ENCODE measurements at places on chromosomes 4 and X.
A peak's percentile ranks its signal among the peaks of the same experiment; 100 is the strongest.

DNA sequence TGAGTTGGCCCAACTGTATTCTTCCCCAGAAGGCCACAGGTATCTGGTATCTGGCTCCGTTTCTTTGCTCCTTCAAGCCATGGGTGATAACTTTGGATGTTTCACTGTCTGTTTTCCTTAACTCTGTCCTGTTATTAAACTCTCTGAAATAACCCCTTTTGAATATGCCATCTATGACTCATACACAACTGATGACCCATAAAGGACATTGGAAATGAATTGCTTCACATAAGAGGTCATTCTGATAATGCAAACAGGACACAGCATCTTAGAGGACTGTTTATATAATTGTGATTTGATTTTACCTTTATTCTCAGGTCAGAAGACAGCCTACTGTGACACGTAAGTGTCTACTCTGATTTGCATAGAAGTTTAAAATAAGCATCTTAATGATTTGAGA, 227.7 kb downstream of the VEGFC start:
- no peak for DNase-seq

DNA sequence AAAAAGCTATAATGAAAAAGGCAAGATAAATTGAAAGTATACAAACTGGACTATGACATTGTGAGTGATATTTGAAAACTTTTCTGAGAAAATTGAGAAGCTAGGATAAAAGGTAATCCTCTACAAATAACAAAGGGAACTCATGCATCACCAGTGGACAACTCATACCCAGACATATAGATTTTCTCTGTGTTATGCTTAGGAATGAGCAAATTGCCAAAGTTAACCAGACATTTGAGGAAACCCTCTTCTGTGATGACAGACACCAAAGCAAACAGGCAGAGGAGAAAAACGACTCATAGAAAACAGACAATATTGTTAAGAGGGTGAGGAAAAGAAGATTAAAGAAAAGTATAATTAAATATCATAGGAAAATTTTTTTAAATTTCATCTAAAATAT, 186.5 kb downstream of the MAB21L2 start:
- DNase-seq, result no peak

GRCh38 chrX:39022106-39022505, 220.8 kb downstream of the MID1IP1 start:
- no peak for DNase-seq

DNA sequence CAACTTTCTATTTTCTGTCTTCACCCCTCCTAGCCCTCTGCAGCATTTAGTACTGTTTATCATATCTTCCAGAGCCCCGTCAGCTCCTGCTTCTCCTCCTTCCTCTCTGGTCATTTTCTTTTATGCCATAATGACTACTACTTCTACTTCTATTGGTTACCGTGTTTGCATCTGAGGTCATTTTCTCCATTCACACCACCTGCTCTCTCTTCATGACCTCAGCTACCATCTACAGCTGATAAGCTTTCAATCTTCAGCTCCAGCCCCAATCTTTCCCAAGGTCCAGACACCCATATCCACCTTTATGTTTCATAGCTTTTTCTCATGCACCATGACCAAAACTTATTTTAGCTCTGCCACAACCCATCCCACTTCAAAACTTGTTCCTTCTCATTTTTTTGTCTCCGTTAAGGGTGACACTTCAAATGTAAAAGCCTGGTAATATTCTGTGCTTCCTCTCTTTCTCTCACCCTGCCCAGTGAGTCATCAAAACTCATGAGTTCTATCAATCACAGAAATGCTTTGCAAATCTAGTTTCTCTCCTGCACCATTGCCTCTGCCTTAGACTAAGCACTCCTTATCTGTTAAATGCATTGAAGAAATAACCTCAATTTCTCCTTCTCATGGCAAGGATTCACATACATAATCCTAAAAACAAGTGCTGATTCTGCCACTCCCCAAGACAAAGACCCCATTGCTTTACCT, 71.3 kb upstream of the IQCM start:
- no peak for DNase-seq

DNA sequence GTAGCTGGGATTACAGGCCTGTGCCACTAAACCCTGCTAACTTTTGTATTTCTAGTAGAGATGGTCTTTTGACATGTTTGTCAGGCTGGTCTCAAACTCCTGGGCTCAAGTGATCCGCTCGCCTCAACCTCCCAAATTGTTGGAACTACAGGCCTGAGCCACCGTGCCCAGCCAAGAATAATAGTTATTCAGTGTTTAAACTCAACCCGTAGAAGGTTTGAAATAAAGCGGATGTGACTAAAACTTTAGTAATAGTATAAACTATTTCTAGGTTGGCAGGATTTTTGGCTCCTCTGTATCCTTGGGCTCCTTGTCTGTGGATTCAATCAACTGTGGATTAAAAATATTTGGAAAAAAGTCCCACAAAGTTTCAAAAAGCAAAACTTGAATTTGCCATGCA, 37.8 kb downstream of the PCDH10 start:
- no peak for DNase-seq

DNA sequence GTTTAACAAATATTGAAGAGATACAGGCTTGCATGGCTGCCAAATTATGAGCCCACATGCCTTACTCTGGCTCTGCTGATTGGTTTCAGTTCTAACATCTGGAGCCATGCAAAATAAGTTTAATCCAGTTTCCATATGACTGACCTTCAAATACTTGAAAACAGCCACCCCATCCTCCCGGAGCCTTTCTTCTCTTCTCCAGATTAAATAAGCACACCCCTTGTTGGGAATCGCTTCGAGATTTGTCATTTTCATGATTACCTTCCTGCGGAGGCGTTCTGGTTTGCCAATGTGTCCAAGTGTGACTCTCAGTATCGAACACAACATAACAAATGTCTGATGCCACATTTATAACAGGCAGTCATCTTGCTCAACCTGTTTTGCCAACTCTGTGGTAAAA, 101.6 kb upstream of the JADE1 start:
- DNase-seq, result no peak

DNA sequence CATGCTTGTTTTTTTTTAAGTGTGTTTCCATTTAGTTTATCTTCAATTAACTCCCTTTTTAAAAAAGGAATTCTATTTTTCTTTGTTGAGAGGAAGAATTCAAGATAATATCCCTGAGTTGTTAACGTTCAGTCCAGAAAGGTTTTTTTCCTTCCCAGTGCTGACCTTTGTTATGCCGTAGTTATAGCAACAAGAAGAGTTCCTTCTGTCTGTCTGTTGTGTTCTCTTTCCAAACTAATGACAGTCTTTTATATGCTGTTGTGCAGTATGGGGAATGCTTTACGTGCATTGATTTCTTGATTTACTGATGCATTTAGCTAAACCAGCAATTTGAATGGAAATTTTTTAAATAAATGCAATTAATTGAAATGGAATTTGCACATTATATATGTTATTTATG, 6.6 kb upstream of the CXXC4 start:
- no peak for DNase-seq

DNA sequence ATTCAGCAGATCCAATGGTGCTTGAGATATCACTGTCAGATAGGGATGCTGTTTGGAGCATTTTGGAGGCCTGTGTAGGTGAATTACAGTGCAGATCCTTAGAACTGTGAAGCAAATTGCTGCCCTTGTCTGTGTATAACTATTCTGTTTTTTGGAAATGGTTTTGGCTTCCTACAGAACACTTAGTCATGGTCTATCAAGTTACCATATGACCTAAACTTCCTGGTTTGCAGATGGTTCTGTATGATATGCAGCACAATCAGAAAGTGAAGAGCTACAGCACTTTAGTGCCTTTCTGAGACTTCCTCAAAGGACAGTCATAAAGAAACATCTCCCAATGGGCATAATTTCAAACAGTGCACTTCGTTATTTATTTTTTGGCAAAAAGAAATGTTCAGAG, 688.6 kb downstream of the SH3BGRL start:
- DNase-seq, result no peak

- peak; percentile 98 for DNase-seq
Observed at GRCh38 chrX:1391707-1392375, at the start of gene SLC25A6. TSS of gene SLC25A6 (minus strand) at chrX:1392113. CDS start at chrX:1392009, 104 bp downstream.

- DNase-seq, result no peak
Observed at GRCh38 chrX:54288277-54288676, 69.6 kb downstream of the WNK3 start.

- DNase-seq, result no peak
Observed at GRCh38 chrX:18010253-18010652, 149.2 kb upstream of the RAI2 start.

GRCh38 chr4:43932448-43932847, 516.2 kb downstream of the KCTD8 start:
- no peak for DNase-seq

- DNase-seq, result no peak
Observed at GRCh38 chr4:151743128-151743854, 17.5 kb downstream of the GATB start.

GRCh38 chr4:86847571-86847970, 1.6 kb downstream of the SLC10A6 start:
- no peak for DNase-seq

GRCh38 chrX:5122181-5122678, 1106.4 kb downstream of the NLGN4X start:
- DNase-seq, result no peak

GRCh38 chrX:116009346-116009745, 161.2 kb upstream of the AGTR2 start:
- no peak for DNase-seq

DNA sequence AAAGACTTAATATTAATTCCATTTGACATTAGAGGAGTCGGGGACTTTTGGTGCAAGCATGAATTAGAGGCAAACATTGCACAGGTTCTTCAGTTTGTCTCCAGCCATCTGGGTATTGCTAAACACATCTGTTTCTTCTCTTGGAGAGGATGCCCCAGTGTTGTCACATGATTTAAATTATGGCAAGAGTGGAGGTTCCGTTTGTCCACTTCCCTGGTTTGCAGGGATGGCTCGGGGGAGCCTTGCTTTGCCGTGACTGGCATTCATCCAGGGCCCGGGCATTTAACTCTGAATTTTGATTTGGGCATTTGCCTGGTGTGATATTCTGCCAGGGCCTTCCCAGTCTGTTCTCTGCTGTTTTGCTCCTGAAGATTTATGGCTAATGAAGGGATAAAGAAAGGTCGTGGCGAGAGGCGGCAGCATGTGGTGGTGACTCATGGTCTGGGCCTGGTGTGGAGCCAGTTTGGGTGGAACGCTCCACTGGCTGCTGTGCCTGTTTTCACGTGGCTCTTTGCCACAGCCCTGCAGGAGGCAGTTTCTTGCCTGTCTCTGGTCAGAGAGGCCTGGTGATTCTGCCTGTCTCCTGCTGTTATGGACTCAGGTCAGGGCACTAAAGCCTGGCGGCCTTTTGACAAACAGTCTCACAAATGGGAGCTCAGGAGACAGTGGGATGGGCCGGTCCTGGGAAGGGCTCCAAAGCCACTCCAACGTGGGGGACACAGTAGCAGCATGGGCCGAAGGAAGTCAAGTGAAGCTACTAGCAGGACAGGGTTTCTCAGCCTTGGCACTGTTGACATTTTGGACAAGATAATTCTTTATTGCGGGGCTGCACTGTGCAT, 99.4 kb upstream of the PGRMC2 start:
- no peak for DNase-seq

DNA sequence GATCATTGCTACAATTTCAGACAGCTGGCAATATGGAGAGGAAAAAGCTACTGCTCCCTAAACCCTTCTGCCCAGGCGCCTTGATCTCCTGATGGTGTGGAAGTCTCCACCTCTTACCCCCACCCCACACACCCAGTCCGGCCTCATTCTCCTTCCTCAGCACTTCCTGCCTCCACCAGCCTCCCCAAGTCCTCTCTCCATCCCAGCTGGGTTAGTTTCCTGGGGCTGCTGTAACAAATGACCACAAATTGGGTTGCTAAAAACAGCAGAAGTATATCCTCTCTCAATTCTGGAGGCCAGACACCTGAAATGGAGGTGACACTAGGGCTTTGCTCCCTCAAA, 1.1 kb upstream of the CCNQ start:
- no peak for DNase-seq

DNA sequence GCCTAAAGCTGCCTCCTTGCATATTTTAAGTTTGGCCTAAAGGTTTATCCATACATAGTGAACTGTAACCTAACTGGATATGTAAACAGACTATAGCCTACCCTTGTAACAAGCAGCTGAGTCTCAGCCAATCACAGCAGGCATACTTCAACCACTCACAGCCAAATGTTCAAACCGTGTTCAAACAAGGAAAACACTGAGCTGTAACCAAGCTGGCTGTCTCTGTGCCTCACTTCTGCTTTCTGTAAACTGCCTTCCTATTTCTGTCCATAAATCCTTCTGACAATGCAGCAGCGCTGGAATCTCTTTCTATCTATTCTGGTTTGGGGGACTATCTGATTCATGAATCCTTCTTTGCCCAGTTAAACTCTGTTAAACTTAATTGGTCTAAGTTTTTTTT, 16.4 kb downstream of the DSPP start:
- DNase-seq, result no peak

DNA sequence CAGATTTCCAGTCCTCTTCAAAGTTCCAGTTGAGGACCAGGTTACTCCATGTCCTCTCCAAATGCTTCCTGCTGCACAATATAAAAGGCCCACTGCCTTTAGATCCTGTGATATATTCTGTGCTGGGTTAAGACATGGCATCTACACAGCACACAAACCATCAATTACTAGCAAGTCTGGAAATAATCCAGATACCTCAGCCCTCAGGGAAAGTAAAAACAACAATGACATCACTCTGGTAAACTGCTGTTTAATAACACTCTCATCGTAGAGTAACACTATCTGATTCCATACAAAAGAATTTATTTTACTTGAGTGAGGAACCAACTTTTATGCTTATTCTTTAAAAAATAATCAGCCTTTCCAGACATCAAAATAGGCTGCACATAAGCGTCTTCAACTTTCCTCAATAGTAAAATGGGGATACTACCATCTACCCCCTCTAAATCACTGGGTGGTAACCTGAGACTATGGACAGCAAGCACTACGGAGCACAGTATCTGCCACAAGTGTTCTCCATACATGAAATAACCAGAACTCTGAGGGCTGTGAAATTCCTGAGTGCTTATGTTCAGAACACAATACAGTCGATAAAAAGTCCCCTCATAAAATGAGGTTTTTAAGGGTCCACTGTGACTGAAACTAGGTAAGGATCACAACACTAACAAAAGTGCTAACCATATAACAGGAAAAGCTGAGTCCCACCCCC, 53.4 kb downstream of the ABCG2 start:
- no peak for DNase-seq

GRCh38 chr4:147683188-147683591, 773 bp downstream of the PRMT9 start:
- DNase-seq, result no peak

DNA sequence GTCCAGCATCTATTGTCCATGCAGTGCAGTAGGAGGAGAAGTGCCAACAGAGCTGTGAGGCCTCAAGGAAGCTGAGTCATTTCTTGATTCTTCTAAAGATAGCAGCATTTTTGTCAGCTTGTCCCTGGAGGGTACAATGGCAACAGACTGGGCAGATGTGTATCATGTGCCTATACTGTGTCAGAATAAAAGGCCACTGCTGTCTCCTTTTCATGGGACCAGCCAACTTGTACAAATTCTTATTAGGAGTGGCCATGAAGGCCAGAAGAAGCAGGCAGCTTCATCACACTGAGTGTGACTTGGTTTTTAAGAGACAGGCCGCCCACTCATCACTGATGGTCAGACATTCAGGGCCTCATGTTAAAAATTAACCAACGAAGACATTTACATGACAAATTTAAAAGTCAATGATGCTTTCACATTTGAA, 185.0 kb upstream of the FAM241A start:
- DNase-seq, result no peak

- DNase-seq, result no peak
Observed at GRCh38 chrX:51889851-51890250, 3.6 kb upstream of the MAGED1 start.

Data from effector CD4-positive, alpha-beta T cell (primary cell).